ENCODE measurements at places on chromosomes 2 and 18. TPM values are rescaled to one million over a fixed set of nuclear protein-coding genes. Genes with fewer than 3 reads are reported as not detected.

Gene SFTPB
- total RNA-seq = not detected

GRCh38 chr2:63914311-63914710 is 72.6 kb downstream of the UGP2 start:
- H3K27me3 ChIP-seq = no peaks in the 10 kb centered on the region
- no peaks in the 10 kb centered on the region for H3K4me1 ChIP-seq
- no peak for DNase-seq
- H3K4me3 ChIP-seq = no peak overlapping the region

- no peak overlapping the region for H3K4me3 ChIP-seq
- no peak overlapping the region for H3K27ac ChIP-seq
- no peaks in the 10 kb centered on the region for H3K36me3 ChIP-seq
- no peak for DNase-seq
These were observed 72.3 kb downstream of the AFF3 start for GRCh38 chr2:100070078-100070477.

Gene EPAS1
- total RNA-seq = 1.2 TPM

DNA sequence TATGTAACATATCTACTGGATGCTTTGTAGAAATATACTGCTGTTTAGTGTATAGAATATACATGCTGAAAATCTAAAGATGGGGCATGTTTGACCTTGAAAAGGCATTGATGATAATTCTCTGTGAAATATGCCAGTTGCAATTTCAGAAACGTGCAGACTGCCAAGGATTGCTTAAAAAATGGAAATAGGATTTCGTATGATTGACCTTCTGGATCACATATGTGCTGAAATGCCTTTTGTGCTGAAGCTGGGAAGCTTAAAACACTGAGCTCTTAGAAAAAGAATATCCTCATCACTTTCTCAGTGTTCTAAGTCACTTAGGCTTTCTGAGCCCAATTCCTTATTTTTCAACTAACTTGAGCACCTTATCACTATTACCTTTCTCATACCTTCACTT is 14.3 kb downstream of the NYAP2 start:
- no peaks in the 10 kb centered on the region for H3K36me3 ChIP-seq
- no peaks in the 10 kb centered on the region for H3K4me1 ChIP-seq
- H3K4me3 ChIP-seq = no peak overlapping the region

Gene AGXT
- not detected for total RNA-seq

Gene UGT1A3
- total RNA-seq = not detected

Gene MC4R
- total RNA-seq = not detected

- no peaks in the 10 kb centered on the region for H3K27me3 ChIP-seq
- H3K4me3 ChIP-seq = peak overlapping the region; percentile 86
- H3K27ac ChIP-seq = peak overlapping the region; percentile 74
- no peaks in the 10 kb centered on the region for H3K36me3 ChIP-seq
- peaks cover 28% of the 10 kb centered on the region for H3K4me1 ChIP-seq
These were observed 1.6 kb downstream of the ZNF516 start for GRCh38 chr18:76493213-76494161.

Gene UCN
- 0.64 TPM for total RNA-seq

DNA sequence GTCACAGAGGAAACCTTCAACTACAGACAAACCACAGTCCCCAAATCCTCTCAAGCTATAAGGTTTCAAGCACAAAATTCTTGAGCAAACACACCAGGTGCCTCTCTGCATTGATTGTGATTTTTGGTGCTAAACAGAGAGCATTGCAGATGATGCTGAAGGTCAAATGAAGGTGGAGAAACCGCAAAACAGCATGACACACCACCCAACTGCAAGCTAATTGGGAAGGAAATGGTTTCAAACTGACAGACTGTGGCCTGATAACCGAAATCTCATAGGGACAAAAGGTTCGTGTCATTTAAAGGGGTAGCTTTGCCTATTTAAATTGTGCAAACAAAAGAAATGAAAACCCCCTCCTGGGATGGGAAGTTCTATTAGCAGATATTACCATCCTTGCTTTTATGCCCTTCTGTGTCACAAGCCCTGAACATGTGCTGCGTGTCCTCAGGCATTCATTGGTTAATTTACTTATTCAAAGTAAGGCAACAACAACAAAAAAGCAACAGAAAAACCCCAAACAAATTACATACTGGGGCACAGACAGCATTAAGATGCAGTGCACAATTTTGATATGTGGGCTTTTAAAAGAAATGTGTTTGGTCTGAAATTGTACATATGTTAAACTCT is 154.9 kb downstream of the AQP4 start:
- H3K4me1 ChIP-seq = no peaks in the 10 kb centered on the region
- H3K36me3 ChIP-seq = no peaks in the 10 kb centered on the region
- H3K4me3 ChIP-seq = no peak overlapping the region
- no peaks in the 10 kb centered on the region for H3K27me3 ChIP-seq

DNA sequence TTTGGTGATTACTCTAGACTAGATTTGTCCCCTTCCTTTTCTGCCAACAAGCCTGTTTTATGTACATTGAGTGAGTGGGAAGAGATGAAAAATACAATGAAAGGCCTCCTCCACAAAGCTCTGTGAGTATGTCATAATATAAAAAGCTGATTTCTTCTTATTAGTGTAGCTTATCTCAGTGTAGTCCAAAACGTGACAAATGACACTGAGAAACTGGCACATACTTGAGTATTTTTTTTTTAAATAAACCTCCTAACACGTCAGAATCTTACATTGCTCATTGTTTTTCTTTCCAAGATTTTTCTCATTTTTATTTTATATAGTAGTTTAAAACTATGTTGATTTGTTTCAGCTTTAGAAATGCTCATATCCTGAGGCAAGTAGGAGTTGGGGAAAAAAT is 17.9 kb upstream of the FIGN start:
- DNase-seq = no peak
- H3K4me1 ChIP-seq = no peaks in the 10 kb centered on the region
- H3K27me3 ChIP-seq = peaks cover 12% of the 10 kb centered on the region
- H3K36me3 ChIP-seq = no peaks in the 10 kb centered on the region

- peaks cover 12% of the 10 kb centered on the region for H3K4me1 ChIP-seq
- H3K27me3 ChIP-seq = no peaks in the 10 kb centered on the region
- no peaks in the 10 kb centered on the region for H3K36me3 ChIP-seq
- no peak overlapping the region for H3K4me3 ChIP-seq
- no peak for DNase-seq
- H3K27ac ChIP-seq = no peak overlapping the region
These were observed 74.9 kb upstream of the APCDD1 start for GRCh38 chr18:10379522-10379921.

- no peaks in the 10 kb centered on the region for H3K36me3 ChIP-seq
- H3K27ac ChIP-seq = no peak overlapping the region
- peaks cover 20% of the 10 kb centered on the region for H3K27me3 ChIP-seq
- no peaks in the 10 kb centered on the region for H3K4me1 ChIP-seq
- no peak overlapping the region for H3K4me3 ChIP-seq
These were observed 3.3 kb upstream of the CNDP1 start for GRCh38 chr18:74531043-74531442.

Gene NEU2
- not detected for total RNA-seq

DNA sequence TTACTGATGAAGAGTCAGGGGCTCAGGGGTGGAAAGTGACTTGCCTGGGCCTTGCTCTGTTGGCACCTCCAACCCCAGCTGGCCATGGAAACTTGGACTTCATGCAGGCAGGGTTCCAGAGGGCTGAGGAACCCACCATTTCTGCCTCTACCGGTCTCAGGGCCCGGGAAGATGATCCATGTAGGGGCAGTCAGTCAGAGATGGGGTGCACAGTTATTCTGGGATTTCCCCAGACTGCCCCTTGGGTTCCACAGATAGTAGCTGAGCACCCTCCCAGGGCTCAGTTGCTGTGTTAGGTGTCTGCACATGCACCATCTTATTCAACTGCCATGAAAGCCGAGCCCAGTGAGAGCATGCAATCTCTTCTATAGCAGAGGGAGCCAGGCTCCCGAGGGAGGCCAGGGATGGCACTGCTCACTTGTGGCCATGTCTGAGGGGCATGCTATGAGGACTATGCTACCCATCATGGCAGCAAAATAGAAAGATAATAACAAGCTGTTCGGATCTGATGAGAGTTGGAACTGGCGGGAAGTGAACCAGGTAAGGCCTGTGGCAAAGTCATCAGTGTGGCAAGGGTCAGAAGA is 37.3 kb downstream of the RHOB start:
- no peak for DNase-seq
- H3K27me3 ChIP-seq = no peaks in the 10 kb centered on the region
- H3K27ac ChIP-seq = no peak overlapping the region
- H3K36me3 ChIP-seq = no peaks in the 10 kb centered on the region
- H3K4me3 ChIP-seq = no peak overlapping the region
- no peaks in the 10 kb centered on the region for H3K4me1 ChIP-seq

Gene KCNF1
- total RNA-seq = 0.32 TPM

DNA sequence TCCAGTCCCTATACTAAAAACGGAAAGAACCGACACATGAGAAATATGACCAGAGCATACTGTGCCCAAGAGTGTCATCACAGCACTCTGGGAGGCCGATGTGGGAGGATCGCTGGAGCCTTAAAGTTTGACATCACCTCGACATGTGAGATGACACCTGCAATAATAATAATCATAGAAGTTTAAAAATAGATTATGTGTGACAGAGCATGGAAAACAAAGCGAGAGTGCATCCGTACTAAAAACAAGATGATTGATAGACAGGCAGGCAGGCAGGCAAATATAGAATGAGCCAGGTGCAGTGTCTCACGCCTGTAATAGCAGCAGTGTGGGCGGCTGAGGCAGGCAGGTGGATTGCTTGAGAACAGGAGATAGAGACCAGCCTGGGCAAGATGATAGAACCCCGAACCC is 114.8 kb upstream of the ANKRD30BL start:
- H3K4me1 ChIP-seq = peaks cover 7% of the 10 kb centered on the region
- no peak overlapping the region for H3K4me3 ChIP-seq
- H3K27me3 ChIP-seq = no peaks in the 10 kb centered on the region
- no peaks in the 10 kb centered on the region for H3K36me3 ChIP-seq
